ENCODE measurements at places on chromosomes 13 and 19.

DNA sequence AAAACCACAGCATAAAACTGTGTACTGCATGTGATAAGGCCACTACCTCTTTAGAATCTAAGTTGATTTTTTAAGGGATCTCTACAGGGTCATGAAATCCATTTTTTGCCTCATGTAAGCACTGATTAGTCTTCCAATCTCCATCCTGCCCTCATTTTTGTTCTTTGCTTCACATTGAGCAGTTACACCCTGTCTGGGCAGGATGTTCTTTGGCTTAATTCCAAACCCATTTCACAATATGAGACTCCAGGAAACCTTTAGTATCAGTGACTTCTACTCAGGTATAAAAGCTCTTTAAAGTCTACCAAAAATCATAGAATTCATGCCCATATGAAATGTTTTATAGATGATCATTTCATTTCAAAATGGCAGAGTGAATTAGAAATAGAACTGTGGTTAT is 592.6 kb downstream of the TBC1D4 start:
- no peak for DNase-seq

DNA sequence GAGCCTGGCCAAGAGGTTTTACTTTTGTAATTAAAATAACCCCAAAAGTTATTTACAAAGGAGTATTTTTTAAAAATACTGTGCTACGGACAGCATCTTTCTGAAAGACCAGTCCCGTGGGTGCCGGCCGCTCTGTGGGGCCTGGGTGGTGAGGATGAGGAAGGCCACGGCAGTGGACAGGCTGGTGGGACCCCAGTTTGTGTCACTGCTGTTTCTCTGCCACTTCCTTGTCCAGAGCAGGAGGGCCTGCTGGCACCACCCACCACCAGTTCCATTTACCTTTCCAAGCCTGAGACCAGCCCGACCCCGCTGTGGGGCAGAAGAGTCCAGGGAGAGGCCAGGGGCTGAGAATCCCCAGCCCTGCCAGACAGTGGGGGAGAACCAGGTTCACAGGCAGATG is 23.8 kb downstream of the ELAVL1 start:
- no peak for DNase-seq

DNA sequence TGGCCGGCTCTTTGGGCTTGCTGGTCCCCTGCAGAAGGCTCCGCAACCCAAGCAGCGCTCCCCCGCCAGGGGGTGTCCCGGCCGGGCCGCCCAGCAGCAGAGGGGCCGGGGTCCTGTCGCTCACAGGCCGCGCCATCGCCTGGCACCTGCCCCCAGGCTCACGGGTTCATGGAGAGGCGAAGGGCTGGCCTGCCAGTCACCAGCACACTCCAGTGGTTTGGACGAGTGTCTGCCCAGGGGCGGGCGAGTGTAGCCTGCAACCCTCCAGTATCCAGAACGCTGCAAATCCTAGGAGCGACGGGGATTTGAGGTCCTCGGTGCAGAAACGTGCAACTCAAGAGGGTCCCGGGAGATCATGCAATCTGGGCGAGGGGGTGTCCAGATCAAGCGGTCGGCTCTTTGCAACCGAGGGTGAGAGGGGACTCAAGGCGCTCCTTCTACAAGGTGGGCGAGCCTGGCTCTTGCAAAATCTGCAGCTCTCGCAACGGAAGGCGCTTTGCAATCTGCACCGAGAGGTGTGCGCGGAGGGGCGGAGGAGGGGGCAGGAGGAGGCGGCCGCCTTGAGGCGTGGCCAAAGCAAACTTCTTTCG is at the start of gene DBP:
TSS of gene DBP (minus strand) at position 521 of the 590 bp plus-strand sequence. CDS start at position 136, 385 bp downstream.
- DNase-seq: peak; percentile 87

- DNase-seq: no peak
Observed at GRCh38 chr19:23254141-23254910, 4.1 kb upstream of the ZNF724 start.

DNA sequence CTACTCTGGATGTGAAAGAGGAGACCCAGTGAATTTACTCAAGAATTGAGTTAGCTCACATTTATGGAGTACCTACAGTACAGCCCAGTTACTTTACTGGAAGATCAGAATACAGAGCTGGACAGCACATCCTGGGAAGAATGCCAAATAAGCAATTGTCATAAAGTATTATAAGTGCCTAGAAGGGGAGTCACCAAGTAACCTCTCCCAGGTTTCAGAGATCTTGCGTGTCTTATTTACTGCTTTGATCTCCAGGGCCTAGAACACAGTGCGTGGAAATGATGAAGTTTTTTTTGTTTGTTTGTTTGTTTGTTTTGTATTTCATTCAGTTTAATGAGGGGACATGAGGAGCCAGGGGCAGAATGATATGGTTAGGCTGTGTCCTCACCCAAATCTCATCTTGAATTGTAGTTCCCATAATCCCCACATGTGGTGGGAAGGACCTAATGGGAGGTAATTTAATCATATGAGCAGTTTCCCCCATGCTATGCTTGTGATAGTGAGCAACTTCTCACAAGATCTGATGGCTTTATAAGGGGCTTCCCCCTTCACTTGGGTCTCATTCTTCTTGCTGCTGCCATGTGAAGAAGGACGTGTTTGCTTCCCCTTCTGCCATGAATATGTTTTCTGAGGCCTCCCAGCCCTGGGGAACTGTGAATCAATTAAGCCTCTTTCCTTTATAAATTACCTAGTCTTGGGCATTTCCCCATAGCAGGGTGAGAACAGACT is 5.2 kb downstream of the GARRE1 start:
- no peak for DNase-seq

DNA sequence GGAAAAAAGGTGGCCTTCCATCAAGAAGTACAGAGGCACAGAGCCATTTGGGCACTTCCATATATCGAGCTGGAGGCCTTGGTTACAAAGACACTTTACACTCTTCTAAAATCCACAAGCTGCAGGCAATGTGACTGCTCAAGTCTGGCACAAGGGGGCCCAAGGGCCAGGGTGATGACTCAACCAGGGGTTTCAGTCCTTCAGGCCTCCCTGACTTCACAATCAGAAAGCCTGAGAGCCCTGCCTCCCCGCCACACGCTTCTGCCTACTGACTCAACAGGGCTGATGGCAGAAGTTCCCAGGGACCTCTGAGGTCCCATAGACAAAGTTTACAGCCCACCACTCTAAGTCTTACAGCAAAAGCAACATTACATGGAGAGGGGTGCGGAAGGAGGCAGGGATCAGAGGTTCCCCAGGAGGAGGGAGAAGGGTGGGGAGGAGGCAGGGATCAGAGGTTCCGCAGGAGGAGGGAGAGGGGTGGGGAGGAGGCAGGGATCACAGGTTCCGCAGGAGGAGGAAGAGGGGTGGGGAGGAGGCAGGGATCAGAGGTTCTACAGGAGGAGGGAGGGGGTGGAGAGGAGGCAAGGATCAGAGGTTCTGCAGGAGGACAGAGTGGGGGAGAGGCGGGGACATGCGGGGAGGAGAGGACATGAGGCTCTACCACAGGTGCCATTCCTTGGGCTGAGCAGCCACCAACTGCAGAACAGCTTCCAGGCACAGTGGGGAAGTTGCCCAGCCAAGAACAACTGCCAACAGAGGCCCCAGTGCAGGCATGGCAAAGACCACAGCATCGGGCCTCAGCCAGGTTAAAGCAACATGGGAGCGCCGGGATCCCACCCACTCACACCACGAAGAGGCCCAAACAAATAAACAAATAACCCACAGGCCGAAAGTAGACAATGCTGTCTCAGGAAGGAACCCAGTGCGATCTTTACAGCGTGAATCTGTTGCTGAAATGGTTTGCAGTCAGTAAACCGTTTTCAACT is 52.0 kb downstream of the SLC7A1 start:
- DNase-seq: no peak
